ENCODE measurements at places on chromosomes 7 and 10. TPM values are rescaled to one million over a fixed set of nuclear protein-coding genes. Genes with fewer than 3 reads are reported as not detected.

Gene GDF2
- total RNA-seq = not detected

GRCh38 chr7:32494946-32495297 lies 367 bp upstream of the AVL9 start:
- H3K36me3 ChIP-seq = no peaks in the 10 kb centered on the region
- peak overlapping the region; percentile 71 for H3K27ac ChIP-seq
- H3K4me3 ChIP-seq = peak overlapping the region; percentile 77
- DNase-seq = no peak
- H3K27me3 ChIP-seq = no peaks in the 10 kb centered on the region

DNA sequence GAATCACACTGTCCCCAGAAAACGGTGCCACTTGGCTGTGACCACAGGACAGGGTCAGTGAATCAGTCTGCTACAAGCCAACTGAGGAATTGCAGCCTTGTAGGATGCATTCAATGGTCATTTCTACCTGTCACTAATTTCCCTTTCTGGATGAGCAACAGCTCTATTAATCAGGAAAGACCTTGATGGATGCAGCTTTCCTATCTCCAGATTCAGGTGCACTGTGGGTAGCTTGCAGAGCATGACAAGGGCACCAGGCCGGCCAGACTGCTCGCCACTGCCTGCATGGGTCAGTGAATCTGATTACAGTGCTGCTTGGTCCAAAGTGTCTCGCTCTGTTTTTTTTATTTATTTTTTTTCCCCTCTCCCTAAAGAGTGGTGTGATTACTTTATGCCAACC lies 506.8 kb upstream of the AUTS2 start:
- no peak overlapping the region for H3K27ac ChIP-seq
- H3K27me3 ChIP-seq = no peaks in the 10 kb centered on the region
- DNase-seq = no peak
- H3K4me1 ChIP-seq = no peaks in the 10 kb centered on the region
- no peak overlapping the region for H3K4me3 ChIP-seq

- no peak overlapping the region for H3K27ac ChIP-seq
- no peaks in the 10 kb centered on the region for H3K27me3 ChIP-seq
- no peaks in the 10 kb centered on the region for H3K4me1 ChIP-seq
- no peaks in the 10 kb centered on the region for H3K36me3 ChIP-seq
These were observed 1055.1 kb downstream of the NXPH1 start for GRCh38 chr7:9488555-9488954.

DNA sequence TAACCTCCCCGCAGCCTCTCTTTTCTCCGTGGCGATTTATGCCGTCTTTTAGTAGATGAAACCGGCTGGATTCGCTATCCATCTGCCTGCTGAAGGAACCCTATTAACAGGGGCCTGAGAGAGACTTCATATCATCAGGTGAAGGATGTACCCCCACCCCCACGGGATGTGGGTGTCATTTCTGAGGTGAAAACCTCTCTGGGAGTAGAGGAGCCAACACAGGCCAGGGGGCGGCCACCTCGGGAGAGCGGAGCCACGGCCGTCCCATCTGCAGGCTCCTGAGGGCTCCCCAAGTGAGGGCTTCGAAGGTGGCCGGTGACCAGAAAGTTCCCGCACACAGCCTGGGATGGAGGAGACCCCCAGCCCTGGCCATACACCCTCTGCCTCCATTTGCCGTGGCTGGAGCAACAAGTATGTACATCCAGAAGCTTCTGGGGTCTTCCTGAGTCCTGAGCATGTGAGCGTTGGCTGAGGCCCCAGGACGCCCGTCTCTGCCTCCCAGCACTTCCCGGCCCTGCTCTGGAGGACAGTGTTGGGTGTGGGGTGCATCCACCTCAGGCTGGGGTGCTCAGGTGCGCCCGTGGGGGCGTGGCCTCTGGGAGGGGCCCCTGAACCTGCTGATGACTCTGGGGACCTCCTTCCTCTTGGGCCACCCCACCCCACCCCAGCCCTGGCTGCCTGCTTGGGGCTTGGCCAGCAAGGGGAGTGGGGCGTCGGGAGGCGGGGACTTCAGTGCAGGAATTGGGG lies 84.7 kb downstream of the NKX6-2 start:
- H3K27me3 ChIP-seq = no peaks in the 10 kb centered on the region
- H3K36me3 ChIP-seq = no peaks in the 10 kb centered on the region
- DNase-seq = no peak
- H3K4me1 ChIP-seq = no peaks in the 10 kb centered on the region
- H3K4me3 ChIP-seq = no peak overlapping the region

GRCh38 chr10:65571011-65571570 lies 1354.7 kb upstream of the LRRTM3 start:
- H3K36me3 ChIP-seq = peaks cover 6% of the 10 kb centered on the region
- peaks cover 7% of the 10 kb centered on the region for H3K4me1 ChIP-seq
- DNase-seq = peak; percentile 64
- peak overlapping the region; percentile 95 for H3K27ac ChIP-seq
- peak overlapping the region; percentile 78 for H3K4me3 ChIP-seq

- no peak overlapping the region for H3K4me3 ChIP-seq
- no peaks in the 10 kb centered on the region for H3K36me3 ChIP-seq
- H3K4me1 ChIP-seq = peaks cover 60% of the 10 kb centered on the region
- no peak for DNase-seq
- peak overlapping the region; percentile 70 for H3K27ac ChIP-seq
These were observed 84.0 kb downstream of the SORBS1 start for GRCh38 chr10:95477175-95477520.

GRCh38 chr7:104946338-104946737 lies 67.7 kb upstream of the KMT2E start:
- no peaks in the 10 kb centered on the region for H3K4me1 ChIP-seq
- no peaks in the 10 kb centered on the region for H3K27me3 ChIP-seq
- no peak overlapping the region for H3K27ac ChIP-seq
- H3K36me3 ChIP-seq = no peaks in the 10 kb centered on the region

DNA sequence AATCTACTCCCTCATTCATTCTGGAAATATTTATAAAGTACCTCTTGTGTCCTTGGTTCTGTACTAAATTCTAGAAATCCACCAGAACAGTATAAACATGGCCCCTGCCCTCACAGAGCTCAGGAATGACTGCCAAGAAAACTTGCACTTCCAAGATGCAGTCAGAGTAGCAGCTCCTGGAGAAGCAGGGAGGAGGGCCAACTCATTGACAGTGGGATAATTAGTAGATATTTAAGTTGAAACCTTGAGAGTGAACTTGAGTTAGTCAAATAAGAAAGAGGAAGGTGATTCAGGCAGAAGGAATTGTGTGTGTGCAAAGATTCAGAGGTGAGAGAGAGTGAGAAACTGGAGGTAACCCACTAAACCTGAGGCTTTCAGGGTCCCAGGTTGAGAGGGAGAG lies 182.2 kb upstream of the INHBA start:
- no peaks in the 10 kb centered on the region for H3K27me3 ChIP-seq
- H3K4me3 ChIP-seq = no peak overlapping the region
- no peak overlapping the region for H3K27ac ChIP-seq
- H3K4me1 ChIP-seq = no peaks in the 10 kb centered on the region
- H3K36me3 ChIP-seq = no peaks in the 10 kb centered on the region

DNA sequence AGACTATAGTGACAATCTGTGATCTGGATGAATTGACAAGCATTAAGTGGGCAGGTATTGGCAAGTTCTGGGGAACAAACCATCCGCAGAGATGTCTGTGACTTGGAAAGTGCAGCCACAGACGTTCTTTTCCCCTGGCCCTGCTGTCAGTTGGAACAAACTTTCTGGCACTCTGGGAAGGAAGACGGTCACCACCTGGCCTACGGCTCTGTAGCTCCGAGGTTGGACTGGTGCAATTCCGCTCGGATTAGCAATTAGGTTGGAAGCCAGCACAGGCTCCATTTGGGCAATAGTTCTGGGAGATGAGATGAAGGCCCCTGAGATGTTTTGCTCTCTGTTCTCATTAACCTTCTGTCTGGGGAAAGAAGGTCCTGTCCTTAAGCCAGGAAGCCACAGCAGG lies 437.5 kb downstream of the CALN1 start:
- no peaks in the 10 kb centered on the region for H3K4me1 ChIP-seq
- no peaks in the 10 kb centered on the region for H3K27me3 ChIP-seq
- DNase-seq = no peak
- H3K36me3 ChIP-seq = no peaks in the 10 kb centered on the region
- no peak overlapping the region for H3K4me3 ChIP-seq

GRCh38 chr7:150371996-150372270 lies 3.3 kb downstream of the REPIN1 start:
- DNase-seq = no peak
- no peak overlapping the region for H3K4me3 ChIP-seq
- H3K36me3 ChIP-seq = 0 out of 2 replicates have a peak, but pooled peaks cover 3% of the 10 kb centered on the region
- peaks cover 48% of the 10 kb centered on the region for H3K4me1 ChIP-seq
- H3K27ac ChIP-seq = no peak overlapping the region
- no peaks in the 10 kb centered on the region for H3K27me3 ChIP-seq

Gene SPAM1
- not detected for total RNA-seq

DNA sequence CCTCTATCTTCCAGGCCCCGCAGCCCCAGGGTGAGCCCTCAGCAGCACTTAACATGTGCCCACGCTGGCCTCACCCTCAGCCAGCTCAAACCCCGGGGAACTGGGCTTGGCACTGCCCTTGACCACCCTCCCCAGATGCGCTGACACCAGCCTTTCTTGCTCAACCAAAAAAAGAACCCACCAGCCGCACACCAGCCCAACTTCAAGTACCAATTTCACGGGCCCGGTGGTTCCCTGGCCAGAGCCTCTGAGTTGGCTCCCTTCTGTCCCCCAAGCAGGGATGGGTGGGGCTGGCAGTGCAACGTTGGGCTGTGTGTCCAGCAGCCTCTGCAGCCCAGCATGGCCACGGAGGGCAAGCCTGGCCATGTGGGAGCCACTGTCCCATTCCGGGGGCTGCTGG lies 96.3 kb downstream of the COL13A1 start:
- no peak overlapping the region for H3K27ac ChIP-seq
- H3K4me3 ChIP-seq = no peak overlapping the region
- H3K4me1 ChIP-seq = peaks cover 20% of the 10 kb centered on the region
- no peaks in the 10 kb centered on the region for H3K36me3 ChIP-seq
- H3K27me3 ChIP-seq = no peaks in the 10 kb centered on the region

GRCh38 chr7:27842094-27842692 lies 102.2 kb downstream of the TAX1BP1 start:
- no peaks in the 10 kb centered on the region for H3K27me3 ChIP-seq
- H3K27ac ChIP-seq = no peak overlapping the region
- peaks cover 14% of the 10 kb centered on the region for H3K4me1 ChIP-seq
- H3K4me3 ChIP-seq = no peak overlapping the region
- peak; percentile 26 for DNase-seq

DNA sequence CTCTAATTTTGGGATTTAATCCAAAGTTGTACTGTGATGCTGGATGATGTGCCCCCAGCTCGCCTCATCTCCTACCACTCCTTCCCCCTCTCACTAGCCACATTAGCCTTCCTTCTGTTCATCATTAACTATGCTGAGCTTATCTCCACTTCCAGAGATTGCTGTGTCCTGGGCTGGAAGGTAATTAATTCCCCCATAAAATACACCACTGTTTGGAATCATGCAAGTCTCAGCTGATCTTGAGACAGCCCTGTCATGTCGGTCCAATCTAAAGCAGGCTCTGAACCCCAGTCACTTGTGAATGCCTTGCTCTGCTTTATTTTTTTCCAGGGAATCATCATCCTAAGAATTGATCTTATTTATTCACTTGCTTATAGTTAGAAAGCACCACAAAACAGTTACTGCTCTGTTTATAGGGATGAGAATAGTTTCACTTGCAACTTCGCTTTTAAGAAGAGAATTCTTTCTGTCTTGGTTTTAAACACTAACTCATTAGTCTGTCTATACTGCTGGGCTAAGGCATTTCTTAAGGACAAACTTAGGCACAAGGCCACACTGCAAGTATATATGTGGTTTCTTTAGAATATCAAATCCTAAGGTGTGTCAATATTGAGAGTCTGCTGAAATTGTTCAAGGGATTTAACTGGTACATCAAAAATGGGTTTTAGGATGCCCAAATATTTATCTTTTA lies 341.1 kb upstream of the SEMA3A start:
- peaks cover 18% of the 10 kb centered on the region for H3K4me1 ChIP-seq
- H3K36me3 ChIP-seq = no peaks in the 10 kb centered on the region
- no peak overlapping the region for H3K27ac ChIP-seq
- no peak for DNase-seq

DNA sequence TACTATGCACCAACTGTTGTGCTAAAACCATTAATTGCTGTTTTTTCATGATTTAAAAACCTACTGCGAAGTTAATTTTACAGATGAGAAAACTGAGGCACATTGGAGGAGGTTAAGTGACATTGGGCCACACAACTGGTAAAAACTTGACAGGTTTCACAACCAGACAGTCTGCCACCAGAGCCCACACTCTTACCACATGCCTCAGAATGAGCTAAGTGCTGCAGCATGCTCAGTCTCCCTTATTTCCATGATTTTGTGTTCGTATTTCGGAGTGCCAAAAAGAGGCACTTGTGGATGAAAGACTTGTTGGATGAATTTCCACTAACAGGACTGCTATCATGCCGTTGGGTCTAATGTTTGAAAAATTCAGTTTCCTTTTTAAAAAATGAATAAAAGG lies 77.4 kb downstream of the PCLO start:
- no peaks in the 10 kb centered on the region for H3K36me3 ChIP-seq
- no peak overlapping the region for H3K4me3 ChIP-seq
- H3K4me1 ChIP-seq = no peaks in the 10 kb centered on the region
- no peak for DNase-seq
- H3K27ac ChIP-seq = no peak overlapping the region

DNA sequence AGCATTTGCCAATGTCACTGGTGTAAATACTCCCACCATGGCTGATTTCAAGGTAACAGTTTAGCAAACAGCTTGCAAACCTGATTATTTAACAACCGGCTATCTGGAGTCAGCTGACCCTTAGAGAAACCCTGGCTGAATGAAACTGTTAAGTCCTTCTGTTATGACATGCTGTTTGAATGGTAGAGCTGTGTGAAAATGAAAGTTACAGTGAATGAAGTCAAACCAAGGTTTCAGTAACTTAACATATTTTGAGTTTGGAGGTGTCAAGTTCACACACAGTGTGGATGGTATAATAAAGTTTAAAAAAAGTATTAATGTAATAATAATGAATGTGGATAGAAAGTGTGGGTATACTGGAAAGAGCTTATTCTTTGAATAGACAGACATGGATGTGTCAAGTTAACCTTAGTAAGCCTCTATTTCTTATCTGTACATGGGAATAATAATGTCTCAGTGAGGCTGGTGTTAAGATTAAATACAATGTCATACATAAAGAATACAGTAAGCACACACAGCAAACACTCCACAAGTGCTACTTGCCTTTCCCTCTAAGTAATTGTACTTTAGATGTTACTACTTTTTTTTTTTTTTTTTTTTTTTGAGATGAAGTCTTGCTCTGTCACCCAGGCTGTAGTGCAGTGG lies 150.4 kb downstream of the TAX1BP1 start:
- no peak overlapping the region for H3K4me3 ChIP-seq
- H3K27ac ChIP-seq = no peak overlapping the region
- DNase-seq = no peak
- no peaks in the 10 kb centered on the region for H3K4me1 ChIP-seq
- no peaks in the 10 kb centered on the region for H3K36me3 ChIP-seq
- no peaks in the 10 kb centered on the region for H3K27me3 ChIP-seq

- DNase-seq = no peak
- no peaks in the 10 kb centered on the region for H3K36me3 ChIP-seq
- H3K27me3 ChIP-seq = no peaks in the 10 kb centered on the region
- H3K27ac ChIP-seq = no peak overlapping the region
These were observed 208.8 kb downstream of the SEMA3A start for GRCh38 chr7:83985821-83986220.
